ENCODE measurements at places on chromosomes 16 and 17. TPM values are rescaled to one million over a fixed set of nuclear protein-coding genes. Genes with fewer than 3 reads are reported as not detected.

WDR59 gene
- total RNA-seq: 20.1 TPM

RNU2-1 gene
- total RNA-seq: not detected

- DNase-seq: no peak
Measured at GRCh38 chr16:88456356-88457292, 3.5 kb downstream of the ZFPM1 start.

DNA sequence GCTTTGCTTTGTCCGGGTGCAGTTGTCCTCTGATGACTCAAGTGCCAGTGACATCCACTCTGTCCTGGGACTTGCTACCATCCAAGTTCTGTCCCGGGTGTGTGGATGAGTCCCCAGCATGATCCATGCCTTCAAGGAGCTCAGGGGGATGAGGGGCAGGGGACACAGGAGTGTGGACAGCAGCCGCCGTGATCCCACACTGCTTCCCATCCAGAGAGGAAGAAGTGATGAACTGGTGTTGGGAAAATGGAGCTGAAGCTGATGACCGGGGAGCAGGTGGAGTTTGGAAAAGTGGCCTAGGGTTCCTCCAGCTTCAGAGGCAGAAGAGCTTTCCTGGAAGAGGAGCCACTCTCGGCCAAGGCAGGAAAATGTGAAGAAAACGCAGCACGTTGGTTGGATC lies 249.6 kb upstream of the TNRC6C start:
- DNase-seq: no peak

GRCh38 chr17:32623196-32623595 lies 136.4 kb downstream of the CDK5R1 start:
- no peak for DNase-seq

- DNase-seq: no peak
Measured at GRCh38 chr16:88437367-88437964, 15.6 kb upstream of the ZFPM1 start.

GRCh38 chr16:12350945-12351344 lies 374.4 kb downstream of the SNX29 start:
- DNase-seq: no peak

DNA sequence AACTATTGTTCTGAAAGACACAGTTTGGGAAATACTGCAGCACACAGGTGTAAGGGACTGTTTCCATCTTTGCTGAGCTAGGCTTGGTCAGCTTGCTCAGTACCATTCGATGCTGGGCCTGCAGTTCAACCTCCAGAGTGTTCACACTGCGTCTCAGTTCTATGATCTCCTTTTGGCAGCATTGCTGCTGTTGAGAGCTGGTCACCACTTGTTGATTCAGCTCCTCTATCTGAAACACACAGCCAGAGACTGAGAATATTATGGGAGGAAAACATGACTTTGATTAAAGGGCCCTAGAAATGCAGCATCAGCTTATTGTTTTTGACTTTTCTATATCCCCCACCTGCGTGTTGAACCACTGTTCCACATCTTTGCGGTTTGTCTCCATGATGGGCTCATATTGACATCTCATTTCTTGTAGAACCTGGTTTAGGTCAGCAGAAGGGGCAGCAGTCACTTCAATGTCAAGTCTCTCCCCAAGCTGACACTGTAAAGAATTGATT lies 4.6 kb downstream of the KRT39 start:
- DNase-seq: no peak

- DNase-seq: no peak
Measured at GRCh38 chr17:35878361-35878760, 1.8 kb downstream of the CCL5 start.

DNA sequence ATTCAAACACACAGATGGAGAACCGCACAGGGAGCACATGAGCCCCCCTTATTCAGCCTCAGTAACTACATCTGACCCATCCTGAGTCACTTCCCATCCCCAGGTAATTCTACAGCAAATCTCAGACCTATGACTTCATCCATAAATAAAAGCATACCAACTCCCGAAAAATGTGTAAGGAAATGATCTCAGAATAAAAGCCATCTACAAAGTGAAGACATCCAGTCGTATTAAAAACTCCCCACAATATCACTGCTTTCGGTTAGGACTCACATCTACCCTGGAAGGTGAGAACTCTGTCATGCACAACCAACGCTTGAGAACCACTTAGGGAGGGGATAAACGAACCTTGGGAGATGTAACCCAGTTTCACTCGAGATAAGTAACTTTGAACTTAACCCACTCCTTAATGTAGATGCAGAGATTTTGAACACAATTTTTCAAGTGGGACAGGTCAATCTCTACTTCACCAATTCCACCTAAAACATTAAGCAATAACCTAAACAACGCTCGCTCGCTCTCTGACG lies 1.3 kb downstream of the USP36 start:
- DNase-seq: no peak

GRCh38 chr16:78116946-78117345 lies 17.5 kb downstream of the WWOX start:
- DNase-seq: no peak
